GM12878 (cell line): ENCODE measurements at places on chromosomes 11 and 22. TPM values are rescaled to one million over a fixed set of nuclear protein-coding genes. Genes with fewer than 3 reads are reported as not detected.

GRCh38 chr22:30182350-30182745 lies 64.2 kb downstream of the LIF start:
- no peaks in the 10 kb centered on the region for H3K4me1 ChIP-seq
- no peak overlapping the region for H3K4me3 ChIP-seq
- no peaks in the 10 kb centered on the region for H3K27me3 ChIP-seq
- no peak for DNase-seq
- H3K27ac ChIP-seq: no peak overlapping the region
- no peaks in the 10 kb centered on the region for H3K36me3 ChIP-seq

DNA sequence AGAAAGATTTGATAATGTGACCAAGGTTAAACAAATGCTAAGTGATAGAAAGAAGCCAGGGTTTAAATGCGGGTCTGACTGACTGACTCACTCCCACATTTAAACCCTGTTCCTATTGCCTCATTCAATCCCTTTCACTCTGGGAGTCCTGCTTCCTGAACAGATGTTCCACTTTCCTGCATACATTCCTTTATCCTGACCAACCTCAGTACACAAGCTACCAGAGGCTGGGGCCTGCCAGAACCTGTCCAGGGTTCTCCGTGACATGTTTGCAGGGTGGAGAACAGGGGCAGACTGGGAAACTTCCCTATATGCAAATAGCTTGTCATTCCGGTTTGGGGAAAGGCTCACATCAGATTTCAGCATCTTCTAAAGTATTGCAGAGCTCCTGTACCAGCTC lies 3.0 kb upstream of the ANKK1 start:
- no peak overlapping the region for H3K4me3 ChIP-seq
- peaks cover 5% of the 10 kb centered on the region for H3K27me3 ChIP-seq
- H3K4me1 ChIP-seq: no peaks in the 10 kb centered on the region
- H3K36me3 ChIP-seq: no peaks in the 10 kb centered on the region

DNA sequence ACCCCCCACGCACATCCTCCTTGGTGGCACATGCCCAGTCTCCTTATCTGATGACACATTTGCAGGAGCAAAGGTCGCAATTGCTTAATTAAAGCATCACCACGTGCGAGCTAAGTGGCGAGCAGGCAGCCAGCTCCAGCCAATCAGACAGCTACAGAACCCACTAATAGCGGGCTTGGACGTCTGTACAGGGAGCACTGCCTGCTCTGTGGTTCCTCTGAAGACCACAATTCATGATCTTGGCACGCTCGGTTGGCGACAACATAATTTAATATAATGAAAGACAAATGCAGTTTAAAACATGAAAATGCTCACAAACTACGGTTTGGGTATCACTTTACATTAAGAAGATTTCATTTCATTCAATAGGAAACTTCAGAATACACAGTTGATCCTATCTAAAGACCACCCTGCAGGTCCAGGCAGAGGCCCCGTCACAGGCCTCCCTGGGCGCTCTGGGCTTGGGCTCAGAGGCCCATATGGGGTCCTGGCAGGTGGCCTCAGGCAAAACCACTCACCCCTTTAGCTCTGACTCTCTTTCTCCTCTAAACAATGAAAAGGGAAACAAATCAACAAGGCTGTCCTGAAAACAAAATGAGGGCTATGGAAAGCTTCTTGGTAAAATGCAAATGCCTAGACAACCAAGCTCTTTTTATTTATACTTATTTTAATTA lies 10.4 kb downstream of the PACSIN2 start:
- peak overlapping the region; percentile 16 for H3K27ac ChIP-seq
- H3K36me3 ChIP-seq: no peaks in the 10 kb centered on the region
- H3K4me1 ChIP-seq: peaks cover 54% of the 10 kb centered on the region
- H3K4me3 ChIP-seq: no peak overlapping the region
- DNase-seq: no peak

GRCh38 chr11:115963156-115963555 lies 458.9 kb upstream of the CADM1 start:
- H3K27me3 ChIP-seq: no peaks in the 10 kb centered on the region
- no peaks in the 10 kb centered on the region for H3K4me1 ChIP-seq
- no peak overlapping the region for H3K4me3 ChIP-seq
- no peak overlapping the region for H3K27ac ChIP-seq
- DNase-seq: no peak

- DNase-seq: no peak
- H3K27me3 ChIP-seq: no peaks in the 10 kb centered on the region
- 0 out of 2 replicates have a peak, but pooled peaks cover 4% of the 10 kb centered on the region for H3K4me1 ChIP-seq
- H3K27ac ChIP-seq: no peak overlapping the region
- H3K36me3 ChIP-seq: peaks cover 13% of the 10 kb centered on the region
- no peak overlapping the region for H3K4me3 ChIP-seq
Measured at GRCh38 chr11:33706966-33707365, 6.3 kb upstream of the C11orf91 start.

DNA sequence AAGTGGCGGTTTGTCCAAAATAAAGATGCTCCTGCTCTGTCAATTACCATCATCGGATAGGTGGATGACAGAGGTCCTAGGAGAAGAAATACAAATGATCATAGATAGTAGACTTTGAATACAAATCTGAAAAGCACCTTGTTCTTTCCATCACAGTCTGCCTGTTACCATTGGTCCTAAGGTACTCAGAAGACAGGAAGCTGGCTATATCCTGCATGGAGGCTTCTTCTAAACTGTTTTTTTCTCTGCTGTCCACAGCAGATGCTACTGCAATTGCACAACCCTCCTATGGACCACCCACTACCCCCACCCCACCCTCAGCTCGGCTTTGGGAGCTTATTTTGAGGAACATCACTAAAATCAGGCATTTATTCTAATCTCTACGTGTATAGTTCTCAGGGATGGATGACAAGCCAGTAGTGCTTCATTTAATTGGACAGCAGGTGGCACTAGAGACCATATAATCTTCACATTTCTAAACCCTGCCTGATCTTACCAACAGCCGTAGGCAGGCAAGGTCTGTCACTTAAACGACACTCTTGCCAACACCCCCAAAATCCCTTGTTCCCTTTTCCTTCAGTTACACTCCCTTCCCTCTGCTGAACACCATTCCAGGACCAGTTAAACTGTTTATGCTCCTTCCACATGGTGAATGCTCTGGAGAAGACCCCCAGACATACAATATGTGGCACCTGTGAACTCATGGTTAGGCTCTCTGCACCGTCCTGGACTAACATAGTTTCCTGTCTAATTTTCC lies 6.6 kb upstream of the PTS start:
- no peak overlapping the region for H3K27ac ChIP-seq
- DNase-seq: peak; percentile 56

GRCh38 chr11:3971756-3972404 lies 116.4 kb downstream of the STIM1 start:
- H3K4me3 ChIP-seq: no peak overlapping the region
- no peak overlapping the region for H3K27ac ChIP-seq
- H3K4me1 ChIP-seq: peaks cover 4% of the 10 kb centered on the region; the same call in 1 of the 2 replicates
- peaks cover 8% of the 10 kb centered on the region; the same call in 1 of the 2 replicates for H3K36me3 ChIP-seq
- no peak for DNase-seq

DNA sequence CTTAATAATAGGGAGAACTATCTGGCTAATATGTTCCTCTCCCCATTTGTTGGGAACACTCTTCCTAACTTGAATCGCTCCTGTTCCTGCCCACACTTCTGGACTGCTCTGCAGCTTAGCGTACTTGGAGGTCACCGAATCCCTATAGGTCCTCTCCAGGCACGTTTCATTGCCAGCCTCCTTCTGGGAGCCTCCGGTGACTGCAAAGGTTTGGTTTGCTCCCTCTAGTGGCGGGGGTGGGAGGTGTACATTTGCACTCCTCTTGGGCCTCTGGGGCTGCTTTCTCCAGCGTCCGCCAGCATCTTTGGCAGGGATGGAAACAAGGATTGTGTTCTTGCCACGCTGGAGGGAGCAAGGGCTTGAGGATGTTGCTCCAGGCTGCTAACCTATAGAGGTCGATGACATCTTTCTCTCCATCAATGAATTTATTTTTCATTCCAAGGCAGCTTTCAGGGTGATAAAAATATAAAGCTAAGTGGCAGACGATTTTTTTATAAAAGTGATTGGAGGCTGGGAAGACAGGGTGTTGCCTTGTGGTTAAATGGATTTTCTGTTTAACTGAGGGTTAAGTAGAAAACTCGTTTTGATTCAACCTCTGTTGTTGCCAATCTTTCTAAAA lies 48.7 kb downstream of the TSPAN18 start:
- no peak overlapping the region for H3K4me3 ChIP-seq
- peaks cover 1% of the 10 kb centered on the region; the same call in 1 of the 2 replicates for H3K27me3 ChIP-seq
- no peaks in the 10 kb centered on the region for H3K4me1 ChIP-seq
- no peaks in the 10 kb centered on the region for H3K36me3 ChIP-seq
- no peak overlapping the region for H3K27ac ChIP-seq

- H3K36me3 ChIP-seq: peaks cover 2% of the 10 kb centered on the region; the same call in 1 of the 2 replicates
- H3K27me3 ChIP-seq: no peaks in the 10 kb centered on the region
- H3K4me1 ChIP-seq: peaks cover 3% of the 10 kb centered on the region
- no peak for DNase-seq
Measured at GRCh38 chr11:57312511-57313021, 12.2 kb downstream of the TNKS1BP1 start.

DNA sequence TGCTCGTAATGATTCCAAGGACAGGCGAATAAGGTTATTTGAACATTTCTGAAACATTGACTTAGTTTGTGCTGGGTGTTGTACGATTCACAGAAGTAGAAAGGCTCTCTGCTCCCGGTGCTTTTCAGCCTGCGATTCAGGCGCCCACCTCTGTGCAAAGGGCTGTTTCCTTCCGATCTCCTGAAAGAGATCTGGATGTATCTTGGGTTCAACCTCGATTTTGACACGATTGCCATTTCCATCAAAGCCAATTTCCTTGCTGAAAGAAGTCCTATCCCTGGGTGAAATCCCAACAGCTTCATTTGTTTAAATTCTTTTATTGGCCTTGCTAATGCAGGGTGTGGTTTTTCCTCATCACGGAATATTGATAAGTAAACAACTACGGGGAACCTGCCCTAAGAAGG lies 1.1 kb upstream of the ZC3H12C start:
- H3K4me3 ChIP-seq: peak overlapping the region; percentile 51
- no peak for DNase-seq
- no peaks in the 10 kb centered on the region for H3K36me3 ChIP-seq

GRCh38 chr11:10303558-10304363 lies 1.1 kb upstream of the ADM start:
- no peaks in the 10 kb centered on the region for H3K36me3 ChIP-seq
- peaks cover 47% of the 10 kb centered on the region for H3K27me3 ChIP-seq
- H3K27ac ChIP-seq: no peak overlapping the region
- H3K4me1 ChIP-seq: peaks cover 37% of the 10 kb centered on the region
- H3K4me3 ChIP-seq: peak overlapping the region; percentile 65; the same call in 1 of the 2 replicates

DNA sequence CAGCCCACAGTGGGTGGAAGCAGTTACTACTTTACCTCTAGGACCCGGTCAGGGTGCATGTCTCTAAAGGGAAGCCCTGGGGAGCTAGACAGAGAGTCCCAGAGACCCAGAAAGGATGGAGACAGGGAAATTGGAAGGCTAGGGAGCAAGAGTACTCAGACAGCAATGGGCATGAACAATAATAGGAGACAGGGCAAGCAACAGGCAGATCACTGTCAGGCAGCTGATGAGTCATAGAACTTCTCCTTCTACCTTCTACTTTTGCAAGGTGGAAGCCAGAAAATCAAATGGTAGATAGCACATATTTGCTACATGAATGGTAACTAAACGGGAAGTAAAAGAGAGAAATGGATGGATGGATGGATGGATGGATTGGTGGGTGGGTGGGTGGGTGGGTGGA lies 19.6 kb downstream of the CD5 start:
- H3K4me3 ChIP-seq: no peak overlapping the region
- H3K27ac ChIP-seq: no peak overlapping the region
- no peaks in the 10 kb centered on the region for H3K27me3 ChIP-seq
- H3K36me3 ChIP-seq: no peaks in the 10 kb centered on the region
- no peak for DNase-seq

- no peaks in the 10 kb centered on the region for H3K4me1 ChIP-seq
- H3K27me3 ChIP-seq: no peaks in the 10 kb centered on the region
- H3K27ac ChIP-seq: no peak overlapping the region
- H3K4me3 ChIP-seq: no peak overlapping the region
- H3K36me3 ChIP-seq: no peaks in the 10 kb centered on the region
Measured at GRCh38 chr22:23498811-23499798, 81.0 kb downstream of the IGLL1 start.

GRCh38 chr22:26597026-26597425 lies 7.1 kb upstream of the TPST2 start:
- peaks cover 15% of the 10 kb centered on the region for H3K4me1 ChIP-seq
- H3K36me3 ChIP-seq: no peaks in the 10 kb centered on the region
- no peak overlapping the region for H3K4me3 ChIP-seq
- H3K27me3 ChIP-seq: no peaks in the 10 kb centered on the region
- DNase-seq: no peak
- H3K27ac ChIP-seq: no peak overlapping the region

DNA sequence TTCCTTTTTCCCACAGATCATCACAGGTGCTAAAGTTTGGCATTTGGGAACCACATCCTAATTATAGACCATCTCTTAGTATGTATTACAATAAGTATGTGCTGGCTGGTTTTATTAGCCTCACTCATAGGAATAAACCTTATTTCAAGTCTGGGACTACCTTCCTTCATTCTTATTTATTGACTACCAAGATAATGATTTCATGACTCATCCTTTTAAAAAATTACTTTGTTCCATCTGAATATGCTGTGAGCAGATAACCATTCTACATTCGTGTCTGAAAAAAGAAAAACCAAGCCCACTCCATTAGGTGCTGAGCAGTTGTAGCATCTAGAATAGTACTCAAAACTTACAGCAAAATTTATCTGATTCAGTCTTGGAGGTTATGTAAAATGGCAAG lies 12.3 kb downstream of the TNRC6B start:
- DNase-seq: no peak
- no peaks in the 10 kb centered on the region for H3K36me3 ChIP-seq
- H3K4me1 ChIP-seq: peaks cover 7% of the 10 kb centered on the region
- no peaks in the 10 kb centered on the region for H3K27me3 ChIP-seq

DNA sequence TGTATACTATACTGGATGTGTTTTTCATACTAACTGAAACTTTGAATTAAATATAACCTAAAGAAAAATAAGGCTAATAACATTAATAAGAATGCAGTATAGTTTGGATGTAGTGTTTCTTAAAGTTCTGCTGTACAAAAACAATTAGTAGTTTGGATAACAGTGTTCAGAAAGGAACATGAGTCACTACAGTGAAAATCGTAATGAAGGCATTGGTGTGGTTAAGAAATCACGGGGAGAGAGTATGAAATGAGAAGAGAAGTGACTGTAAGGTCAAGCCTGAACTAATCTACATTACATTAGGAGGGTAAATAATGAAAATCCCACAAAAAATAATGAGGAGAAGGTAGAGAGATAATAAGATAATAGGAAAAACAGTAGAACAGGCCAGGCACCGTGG lies 726.6 kb upstream of the ARHGAP42 start:
- DNase-seq: no peak
- no peaks in the 10 kb centered on the region for H3K27me3 ChIP-seq
- H3K4me1 ChIP-seq: no peaks in the 10 kb centered on the region
- no peak overlapping the region for H3K4me3 ChIP-seq

- DNase-seq: no peak
- H3K4me3 ChIP-seq: no peak overlapping the region
- no peaks in the 10 kb centered on the region for H3K36me3 ChIP-seq
Measured at GRCh38 chr11:45150943-45151342, 4.5 kb downstream of the PRDM11 start.

GRCh38 chr22:25077964-25078363 lies 121.7 kb upstream of the CRYBB3 start:
- no peak for DNase-seq
- no peaks in the 10 kb centered on the region for H3K36me3 ChIP-seq
- H3K27me3 ChIP-seq: no peaks in the 10 kb centered on the region
- H3K27ac ChIP-seq: no peak overlapping the region
- peaks cover 30% of the 10 kb centered on the region for H3K4me1 ChIP-seq

KRTAP5-1 gene
- not detected in 2 replicates for total RNA-seq

PI4KA gene
- total RNA-seq: 69.9 and 78.4 TPM in 2 replicates

PATE1 gene
- not detected in 2 replicates for total RNA-seq

NXPE4 gene
- total RNA-seq: not detected in 2 replicates

DMC1 gene
- 2.2 and 2.7 TPM in 2 replicates for total RNA-seq

ARCN1 gene
- 116 and 118 TPM in 2 replicates for total RNA-seq

NRIP3 gene
- not detected in 2 replicates for total RNA-seq

CD6 gene
- total RNA-seq: 11.2 and 17.6 TPM in 2 replicates

BATF2 gene
- 0.98 and 1.1 TPM in 2 replicates for total RNA-seq

OR51E2 gene
- total RNA-seq: not detected in 2 replicates

USH1C gene
- total RNA-seq: not detected in 2 replicates
